GM13976 (cell line): ENCODE measurements at places on chromosomes 3 and 15.

DNA sequence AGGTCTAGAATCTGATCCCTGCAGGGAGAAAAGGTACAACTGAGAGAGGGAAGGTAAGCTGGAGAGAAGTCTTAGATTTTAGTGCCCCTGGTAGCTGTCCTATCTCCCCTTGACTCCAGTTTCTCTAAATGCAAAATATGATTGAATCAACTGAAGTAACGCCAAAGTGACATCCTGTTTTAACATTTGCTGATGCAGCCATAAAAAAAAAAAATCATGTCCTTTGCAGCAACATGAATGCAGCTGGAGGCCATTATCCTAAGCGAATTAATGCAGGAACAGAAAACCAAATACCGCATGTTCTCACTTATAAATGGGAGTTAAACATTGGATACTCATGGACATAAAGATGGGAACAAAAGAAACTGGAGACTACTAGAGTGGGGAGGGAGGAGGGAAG is 42.4 kb upstream of the LCTL start:
- DNase-seq = no peak

GRCh38 chr15:85598219-85598618 is 196.5 kb downstream of the KLHL25 start:
- no peak for DNase-seq

DNA sequence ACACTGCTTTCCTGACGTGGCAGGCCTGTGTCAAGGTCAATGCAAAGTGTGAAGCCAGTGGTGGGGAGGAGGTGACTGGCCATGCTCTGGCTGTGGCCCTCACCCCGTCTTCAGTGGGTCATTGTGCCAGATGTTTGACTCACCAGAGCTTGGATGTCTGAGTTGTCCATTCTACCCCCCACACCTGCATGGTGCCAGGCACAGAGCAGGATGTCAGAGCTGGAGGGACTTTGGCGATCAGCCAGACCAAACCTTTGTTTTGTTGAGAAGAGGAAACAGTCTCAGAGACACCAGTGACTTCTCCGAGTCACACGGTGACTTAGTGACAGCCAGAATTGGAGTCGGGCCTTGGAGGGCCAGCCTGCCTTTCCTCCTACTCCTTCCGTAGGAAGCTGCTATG is 49.5 kb downstream of the SMAD6 start:
- no peak for DNase-seq

GRCh38 chr3:25493246-25493645 is 65.2 kb downstream of the RARB start:
- DNase-seq = no peak

DNA sequence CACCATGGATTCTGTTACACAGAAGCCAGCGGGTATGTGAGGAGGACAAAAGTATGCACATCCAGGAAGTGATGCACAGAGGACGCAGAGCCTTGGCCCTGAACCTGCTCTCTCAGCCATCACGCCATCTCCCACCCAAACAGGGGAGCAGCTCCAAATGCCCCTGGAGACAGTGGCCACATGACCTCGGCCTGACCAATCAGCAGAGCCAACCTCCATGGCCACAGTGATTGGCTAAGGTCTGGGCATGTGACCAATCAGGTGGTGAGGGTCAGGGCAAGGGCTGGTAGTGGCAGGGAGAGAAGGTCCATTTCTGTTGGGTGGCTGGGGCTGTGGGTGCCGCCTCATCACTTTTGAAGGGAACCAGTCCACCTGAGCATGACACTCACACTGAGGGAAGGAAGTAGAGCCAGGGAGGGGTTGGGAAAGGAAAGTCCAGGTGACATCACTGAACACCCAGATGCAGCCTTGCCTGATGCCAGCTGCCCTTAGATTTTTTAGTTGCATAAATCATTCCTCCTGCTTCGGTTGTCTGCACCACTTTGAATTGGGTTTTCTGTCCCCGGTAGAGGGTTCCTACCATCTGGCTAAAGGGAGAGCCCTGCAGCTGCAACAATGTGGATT is 70.3 kb upstream of the IQSEC1 start:
- no peak for DNase-seq

GRCh38 chr3:53354945-53355498 is 7.7 kb upstream of the DCP1A start:
- no peak for DNase-seq

DNA sequence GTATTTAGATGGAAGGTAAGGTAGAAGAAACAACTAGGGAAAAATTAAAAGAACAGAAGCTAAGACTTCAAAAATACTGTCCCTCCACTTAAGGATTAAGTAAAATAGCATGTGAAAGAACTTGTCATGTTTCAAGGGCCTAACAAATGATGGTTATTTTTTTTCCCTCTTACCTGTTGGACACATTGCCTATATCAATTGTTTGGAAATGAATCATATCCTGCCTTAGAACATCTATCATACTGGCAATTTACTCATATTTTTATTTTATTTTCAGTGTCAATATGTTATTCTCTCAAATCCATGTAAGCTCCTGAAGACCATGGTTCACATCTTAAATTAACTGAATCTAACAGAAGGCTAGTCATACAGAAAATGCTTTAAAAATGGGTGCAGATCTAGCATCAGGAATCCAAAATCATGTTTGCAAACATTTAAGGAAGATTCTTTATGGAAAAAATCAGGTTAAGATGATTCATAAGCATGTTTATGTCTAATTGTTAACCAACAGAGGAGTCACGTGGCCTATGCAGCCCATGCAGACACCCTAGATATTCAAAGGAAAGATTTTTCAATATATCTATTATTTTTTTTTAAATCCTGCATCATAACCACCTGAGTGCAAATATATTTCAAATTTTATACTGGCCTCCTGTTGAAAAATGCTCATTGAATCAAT is 135.8 kb upstream of the TRIM42 start:
- no peak for DNase-seq

DNA sequence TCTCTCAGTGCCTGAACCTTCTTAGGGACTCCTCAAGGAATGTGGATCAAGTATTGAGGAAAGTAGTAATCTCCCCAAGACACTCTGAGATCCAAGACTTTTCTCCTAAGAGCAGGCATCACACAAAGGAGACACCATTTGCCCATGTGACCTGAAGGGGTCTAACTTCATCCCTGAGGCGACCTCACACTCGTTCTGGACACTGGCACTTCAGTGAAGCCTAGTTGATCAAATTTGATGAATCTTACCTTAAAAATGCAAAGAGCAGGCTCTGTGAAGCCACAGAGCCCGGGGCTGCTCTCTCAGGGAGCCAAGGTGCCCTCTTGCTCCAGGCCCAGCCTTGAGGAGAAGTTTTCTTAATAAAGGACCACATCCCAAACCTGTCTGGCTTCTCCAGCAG is 64.3 kb downstream of the SCN11A start:
- no peak for DNase-seq

DNA sequence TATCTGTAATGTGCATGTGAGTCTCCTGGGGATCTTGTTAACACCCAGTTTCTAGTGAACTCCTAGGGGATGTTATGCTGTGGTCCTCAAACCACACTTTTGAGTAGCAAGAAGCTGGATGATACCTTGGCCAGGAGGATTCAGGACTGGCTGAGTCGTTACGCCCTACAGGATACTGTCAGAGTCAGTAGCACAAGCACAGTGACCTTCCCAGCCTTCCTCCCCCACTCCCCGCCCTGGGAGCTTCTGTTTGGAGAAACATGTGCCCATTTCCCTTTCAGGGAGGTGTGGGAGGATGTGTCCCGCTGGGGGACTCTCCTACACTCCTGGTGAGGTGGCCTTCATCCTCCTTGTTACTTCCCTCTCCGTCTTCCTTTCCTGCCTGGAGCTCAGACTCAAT is 76.4 kb upstream of the TRPM1 start:
- DNase-seq = no peak

- no peak for DNase-seq
Measured at GRCh38 chr3:4990069-4990468, 10.8 kb downstream of the BHLHE40 start.

- no peak for DNase-seq
Measured at GRCh38 chr3:30471796-30472489, 134.5 kb upstream of the TGFBR2 start.

DNA sequence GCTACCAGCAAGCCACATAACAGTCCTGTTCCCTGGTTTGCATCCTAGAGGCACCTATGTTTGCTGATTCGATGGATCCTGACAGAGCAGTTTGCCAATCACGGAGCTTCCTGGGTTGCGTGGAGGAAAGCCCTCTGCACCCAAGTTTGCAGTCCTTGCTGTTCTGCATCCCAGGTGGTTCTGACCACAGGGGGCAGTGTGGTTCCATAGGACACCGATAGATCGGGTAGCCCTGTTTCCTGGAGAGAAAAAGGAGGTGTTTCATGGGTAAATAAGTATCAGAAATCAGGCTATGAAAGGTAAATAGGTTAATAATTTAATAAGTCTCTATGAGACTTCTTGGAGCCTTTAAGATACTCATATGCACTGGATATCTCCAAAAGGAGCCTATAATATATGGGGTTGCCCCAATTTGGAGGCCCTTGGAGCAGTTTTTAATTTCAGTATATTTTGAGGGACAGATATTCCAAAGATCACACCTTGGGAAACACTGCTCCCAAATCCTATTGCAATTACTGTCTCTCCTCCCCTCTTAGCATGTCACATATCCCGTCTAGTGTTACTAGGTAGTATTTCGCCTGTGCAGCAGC is 194.6 kb upstream of the TPM1 start:
- peak; percentile 68 for DNase-seq

GRCh38 chr3:14806641-14807263 is 12.0 kb upstream of the FGD5 start:
- DNase-seq = no peak

DNA sequence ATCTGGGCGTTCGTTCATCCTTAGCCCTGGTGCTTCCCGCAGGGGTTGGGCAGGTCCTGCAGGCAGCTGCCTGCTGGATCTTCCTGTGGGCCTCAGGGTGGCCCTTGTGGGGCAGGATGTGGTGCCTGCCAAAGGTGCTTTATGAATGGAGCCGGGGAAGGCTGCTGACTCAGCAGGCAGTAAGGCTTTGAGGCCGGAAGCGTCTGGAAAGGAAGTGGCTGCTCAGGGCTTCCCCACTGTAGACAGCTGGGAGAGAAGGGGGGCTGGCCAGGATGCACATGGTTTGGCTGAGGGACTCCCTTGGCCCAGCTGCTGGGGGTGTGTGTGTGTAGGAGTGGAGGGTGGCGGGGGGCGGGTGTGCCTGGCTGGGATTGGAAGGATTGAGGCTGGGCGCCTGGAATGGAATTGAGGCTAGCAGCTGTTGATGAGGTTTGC is 12.9 kb downstream of the CD276 start:
- peak; percentile 84 for DNase-seq

DNA sequence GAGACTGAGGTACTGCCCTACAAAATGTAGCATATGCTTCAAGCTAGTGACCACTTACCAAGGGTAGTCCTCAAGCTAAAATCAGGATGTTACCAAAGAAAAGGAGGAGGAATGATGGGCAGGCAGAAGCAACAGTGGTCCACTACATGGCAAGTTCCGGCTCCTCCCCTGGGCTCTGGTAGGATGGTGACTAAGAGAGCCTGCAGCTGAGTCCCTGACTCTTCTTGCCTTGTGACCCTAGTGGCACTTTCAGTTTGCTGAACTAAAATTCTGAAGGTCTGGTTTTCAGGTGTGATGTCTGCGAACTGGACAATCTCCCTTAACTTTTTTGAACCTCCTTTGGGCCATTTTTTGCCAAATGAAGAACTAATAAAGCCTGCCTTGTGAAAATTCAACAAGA is 40.9 kb downstream of the MRPL46 start:
- no peak for DNase-seq

GRCh38 chr15:77905301-77905920 is 172.1 kb downstream of the TBC1D2B start:
- no peak for DNase-seq

DNA sequence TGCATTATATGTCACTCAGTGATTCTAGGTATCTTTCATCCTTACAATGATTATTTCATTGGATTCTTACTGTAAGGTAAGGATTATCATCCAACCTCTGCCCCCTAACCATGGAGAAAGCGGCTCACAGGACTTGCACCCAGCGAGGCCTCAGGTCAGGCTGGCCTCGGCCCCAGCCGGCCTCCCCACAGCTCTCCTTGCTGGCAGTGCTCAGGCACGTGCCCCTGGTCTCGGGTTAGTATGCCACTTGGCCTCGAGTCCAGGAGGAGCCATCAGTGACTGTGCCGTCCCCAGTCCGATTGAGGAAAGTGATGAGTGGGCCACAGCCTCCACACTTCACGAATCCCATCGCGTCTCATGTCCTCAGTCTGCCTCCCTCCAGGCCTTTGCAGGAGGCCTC is 35.7 kb upstream of the GABRG3 start:
- no peak for DNase-seq

DNA sequence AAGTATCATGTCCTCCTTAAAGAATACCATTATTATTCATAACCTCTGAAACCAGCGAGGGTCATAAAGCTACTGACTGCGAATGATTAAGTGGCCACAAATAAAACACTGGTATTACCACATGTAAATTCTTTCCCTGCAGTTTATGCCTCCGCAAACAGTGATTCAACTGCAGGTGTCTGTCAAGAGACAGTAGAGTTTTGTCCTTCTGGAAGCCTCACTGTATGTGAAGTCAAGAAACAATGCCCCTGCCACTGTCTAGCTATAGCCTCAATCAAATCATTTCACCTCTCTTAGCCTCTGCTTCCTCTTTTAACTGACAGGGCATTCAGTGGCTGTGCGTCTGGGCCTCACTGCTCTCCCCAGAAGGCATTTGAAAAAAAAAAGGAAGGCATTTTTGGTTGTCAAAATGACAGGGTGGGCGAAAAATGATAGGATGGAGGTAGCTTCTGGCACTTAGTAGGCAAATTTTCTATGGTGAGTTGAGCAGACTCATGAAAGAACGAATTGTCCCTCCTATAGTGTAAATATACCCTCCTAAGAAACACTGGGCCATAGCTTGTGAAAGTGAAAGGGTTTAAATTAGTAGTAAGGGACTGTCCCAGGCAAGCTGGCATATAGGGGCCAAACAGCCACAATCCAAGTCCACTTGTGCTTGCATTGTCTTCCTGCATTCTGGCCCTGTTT is 66.7 kb downstream of the FILIP1L start:
- DNase-seq = peak; percentile 33

DNA sequence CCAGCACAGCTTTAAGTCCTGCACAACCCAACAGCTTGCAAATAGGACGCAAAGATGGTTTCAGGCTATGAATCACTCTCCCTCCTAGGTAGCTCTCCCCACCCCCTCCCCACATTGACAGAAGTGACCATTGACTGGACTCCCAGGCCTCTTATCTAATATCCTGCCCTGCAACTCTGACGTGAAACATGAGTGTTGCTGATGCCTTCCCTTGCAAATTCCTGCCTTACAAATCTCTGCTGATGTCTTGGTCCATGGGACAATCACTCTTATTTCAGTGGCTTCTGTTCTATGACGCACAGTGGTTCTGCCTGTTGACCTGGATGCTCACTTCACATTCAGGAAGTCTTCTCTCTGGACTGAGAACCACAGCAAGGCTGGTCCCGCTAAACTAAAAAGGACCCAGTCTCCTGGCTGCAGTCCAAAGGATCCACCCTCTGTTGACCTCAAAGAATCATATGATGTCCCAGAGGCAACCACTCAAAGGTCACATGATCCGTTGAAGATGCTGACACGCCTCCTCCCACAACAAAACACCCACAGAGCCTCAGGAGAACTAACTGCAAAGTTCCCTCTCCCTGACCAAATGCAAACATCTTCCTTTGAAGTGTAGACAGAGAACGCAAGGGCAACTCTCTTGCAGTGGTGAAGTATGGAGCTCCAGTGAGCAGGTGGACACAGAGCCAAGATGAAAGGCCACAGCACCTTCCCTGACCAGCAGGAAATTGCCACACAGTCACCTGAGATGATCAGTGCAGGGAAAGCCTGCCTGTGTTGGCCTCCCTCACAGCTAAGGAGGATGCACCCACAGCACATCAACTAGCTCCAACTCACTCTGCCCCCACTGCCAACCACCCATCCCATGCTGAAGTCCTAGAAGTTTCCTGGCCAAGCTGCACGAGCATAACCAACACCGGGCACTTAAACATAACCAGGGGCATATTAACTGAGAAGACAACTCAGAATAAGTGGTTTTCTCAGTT is 112.3 kb downstream of the ADAMTS17 start:
- no peak for DNase-seq

- no peak for DNase-seq
Measured at GRCh38 chr15:93071469-93071936, 17.5 kb downstream of the RGMA start.
